ENCODE measurements at places on chromosomes 2 and 18.

DNA sequence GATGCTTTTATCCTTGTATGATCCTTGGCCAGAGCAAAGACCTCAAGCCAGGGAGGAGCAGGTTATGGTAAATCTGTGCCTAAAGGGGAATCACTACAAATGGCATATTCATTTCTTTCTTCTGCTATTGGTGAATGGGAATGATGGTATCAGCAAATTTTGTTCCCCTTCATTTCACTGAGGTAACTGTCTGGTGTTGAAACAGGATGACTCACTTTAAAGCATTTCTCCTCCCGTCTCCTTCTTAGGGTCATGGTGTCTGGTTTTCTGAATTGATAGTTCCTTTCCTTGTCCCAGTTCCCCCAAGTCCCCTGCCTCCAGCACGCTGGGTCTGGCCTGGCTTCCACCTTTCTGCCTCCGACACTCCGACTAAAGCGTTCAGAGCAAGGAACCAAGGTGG is 109.2 kb downstream of the MREG start:
- no peak for DNase-seq

DNA sequence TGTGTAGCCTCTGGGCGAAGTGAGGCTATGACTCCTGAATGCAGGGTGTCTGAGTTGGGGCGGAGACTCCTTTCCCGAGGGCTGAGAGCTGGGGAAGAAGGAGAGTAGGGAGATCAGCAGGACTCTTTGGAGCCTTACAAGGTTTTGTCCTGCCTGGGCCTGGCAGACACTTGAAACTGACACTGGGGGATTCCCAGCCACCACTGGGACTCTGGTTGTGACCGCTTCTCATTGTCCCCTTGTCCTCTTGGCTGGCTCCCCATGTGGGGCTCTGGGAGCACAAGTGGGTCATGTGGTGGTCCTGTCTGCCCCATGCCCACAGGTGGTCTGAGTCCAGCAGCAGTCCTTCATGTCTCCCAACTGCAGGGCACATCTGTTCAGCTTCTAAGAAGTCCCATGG is 78.2 kb upstream of the MGAT4A start:
- no peak for DNase-seq

DNA sequence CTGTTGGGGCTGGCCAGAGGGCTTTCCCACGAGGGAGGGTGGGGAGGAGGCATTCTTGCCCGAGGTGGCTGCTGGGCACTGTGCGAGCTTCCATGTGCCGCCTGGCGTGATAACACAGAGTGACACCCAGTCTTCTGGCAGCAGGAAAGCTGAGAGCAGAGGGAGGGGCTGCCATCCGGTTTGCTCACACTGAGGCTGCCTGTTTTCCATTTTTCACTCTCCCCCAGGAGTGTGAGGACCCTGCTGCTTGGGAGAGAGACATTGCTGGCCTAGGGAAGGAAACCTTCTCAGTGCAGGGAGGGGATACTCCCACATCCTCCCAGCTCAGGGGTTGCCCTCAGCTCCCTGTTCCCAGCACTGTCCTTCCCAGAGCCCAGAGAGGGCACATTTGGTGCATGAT is 73.1 kb downstream of the INHBB start:
- no peak for DNase-seq

DNA sequence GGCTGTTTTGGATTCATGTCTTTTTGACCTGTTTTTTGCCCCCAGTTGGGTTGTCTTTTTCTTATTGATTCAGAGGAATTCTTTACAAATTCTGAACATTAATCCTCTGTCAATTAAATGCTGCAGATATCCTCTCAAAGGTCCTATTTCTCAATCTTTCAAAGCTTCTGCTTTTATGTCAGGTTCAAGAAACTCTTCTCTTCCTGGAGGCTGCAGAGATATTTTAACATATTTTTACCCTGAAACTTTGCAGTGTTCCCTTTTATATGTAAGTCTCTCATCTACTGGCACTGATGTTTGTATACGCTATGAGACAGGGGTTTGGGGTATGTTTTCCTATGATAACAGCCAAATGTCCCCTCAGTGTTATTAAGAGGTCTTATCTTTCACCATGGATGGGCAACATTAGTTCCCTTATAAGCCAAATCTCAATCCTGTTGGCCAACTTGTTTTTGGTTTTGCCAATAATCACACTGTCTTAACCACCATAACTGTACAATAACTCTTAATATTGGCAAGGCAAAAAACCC is 159.3 kb downstream of the HDAC4 start:
- no peak for DNase-seq

GRCh38 chr2:7333189-7333765 is 416.1 kb downstream of the RNF144A start:
- DNase-seq, result no peak

- no peak for DNase-seq
Observed at GRCh38 chr2:173307293-173307692, 47.4 kb upstream of the CDCA7 start.

DNA sequence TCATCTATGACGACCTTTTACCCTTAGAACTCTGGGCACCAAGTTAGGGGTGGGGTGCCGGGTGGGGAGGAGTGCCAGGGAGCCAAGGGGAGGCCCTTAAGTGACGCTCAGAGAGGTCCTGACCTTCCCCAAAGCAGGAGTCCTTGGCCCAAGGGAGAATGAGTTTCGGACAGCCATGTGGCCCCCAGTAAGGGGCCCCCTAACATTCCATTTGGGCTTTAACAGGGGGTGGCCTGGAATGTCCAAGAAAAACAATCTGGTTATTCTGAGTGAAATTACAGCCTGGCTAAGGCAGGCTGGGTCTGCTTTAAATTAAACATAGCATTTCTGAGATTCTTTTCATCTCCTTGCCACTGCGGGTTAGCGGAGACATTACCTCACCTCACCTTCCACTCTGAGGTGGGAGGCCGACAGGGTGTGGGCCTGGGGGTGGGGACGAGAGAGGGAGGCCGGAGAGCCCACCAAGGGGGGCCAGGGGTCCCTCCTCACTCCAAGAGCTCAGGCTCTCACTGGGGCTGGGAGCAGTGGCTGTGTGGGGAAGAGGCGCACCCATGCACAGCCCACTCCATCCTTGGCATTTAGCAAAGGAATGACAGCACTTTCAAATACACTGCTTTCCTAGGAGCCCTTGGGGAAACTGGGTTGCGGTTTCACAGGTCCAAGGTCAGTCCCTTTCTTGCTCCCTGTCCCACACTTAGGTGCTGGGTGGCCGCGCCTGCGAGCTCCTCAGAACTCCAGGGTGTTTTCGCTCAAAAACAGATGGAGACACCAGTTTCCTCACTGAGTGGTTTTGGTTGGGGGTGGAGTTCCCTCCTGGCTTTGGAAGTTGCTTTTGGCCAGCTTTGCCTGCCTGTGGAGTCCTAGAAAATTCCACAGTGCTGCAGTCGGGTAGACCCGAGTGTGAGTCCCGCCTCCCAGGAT is 107.4 kb downstream of the POLR1A start:
- DNase-seq, result no peak

DNA sequence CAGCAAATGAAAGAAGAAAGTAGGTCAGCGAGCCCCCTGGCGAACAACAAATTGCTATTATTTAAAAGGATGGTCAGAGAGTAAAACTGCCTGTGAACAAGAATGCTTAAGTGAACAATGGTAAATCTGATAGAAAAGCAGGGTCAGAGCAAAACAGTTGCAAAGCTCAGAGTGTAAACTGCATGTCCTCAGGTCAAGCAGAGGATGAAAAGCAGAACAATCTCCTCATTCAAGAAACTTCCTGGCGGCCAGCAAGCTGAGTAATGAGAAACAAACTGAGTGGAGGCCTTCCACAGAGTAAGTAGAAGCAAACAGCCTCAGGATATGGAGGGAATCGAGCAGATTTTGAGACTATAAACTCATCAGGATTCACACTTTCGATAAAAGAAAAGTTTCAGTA is 117.9 kb downstream of the PPP1R1C start:
- DNase-seq, result no peak

GRCh38 chr2:206856513-206856912 is 82.8 kb upstream of the CPO start:
- no peak for DNase-seq

DNA sequence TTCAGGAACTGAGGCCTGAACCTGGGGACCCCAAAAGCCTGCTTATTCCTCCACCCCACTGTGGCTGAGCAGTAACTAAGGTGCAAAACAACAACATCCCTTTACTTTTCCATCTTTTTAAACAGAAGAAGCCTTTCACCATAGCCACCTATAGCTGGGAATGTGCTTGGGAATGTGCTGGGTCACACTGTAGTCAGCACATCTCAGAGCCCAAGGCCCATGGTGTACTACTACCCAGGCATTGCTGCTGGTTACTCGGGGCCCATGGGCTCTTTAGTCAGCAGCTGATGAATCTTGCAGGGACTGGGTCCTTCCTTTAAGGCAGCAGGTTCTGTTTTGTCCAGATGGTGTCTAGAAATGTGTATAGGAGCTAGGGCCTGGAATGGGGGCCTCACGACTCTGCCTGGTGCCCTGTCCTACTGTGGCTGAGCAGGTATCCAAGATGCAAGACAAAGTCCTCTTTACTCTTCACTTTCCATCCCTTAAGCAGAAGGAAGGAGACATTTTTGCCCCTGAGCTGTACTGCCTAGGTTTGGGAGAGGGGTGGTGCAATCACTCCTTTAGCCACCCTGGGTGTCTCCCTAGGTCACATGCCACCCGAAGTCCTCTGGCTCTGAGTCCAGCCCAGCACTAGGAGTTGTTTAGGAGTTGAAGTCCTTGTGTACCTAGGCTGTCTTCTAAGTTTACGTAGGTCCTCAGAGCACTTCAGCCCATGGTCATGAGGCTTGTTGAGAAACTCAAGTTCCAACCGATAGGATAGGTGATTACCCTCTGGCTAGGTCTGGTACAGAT is 70.1 kb downstream of the OXER1 start:
- DNase-seq, result no peak

DNA sequence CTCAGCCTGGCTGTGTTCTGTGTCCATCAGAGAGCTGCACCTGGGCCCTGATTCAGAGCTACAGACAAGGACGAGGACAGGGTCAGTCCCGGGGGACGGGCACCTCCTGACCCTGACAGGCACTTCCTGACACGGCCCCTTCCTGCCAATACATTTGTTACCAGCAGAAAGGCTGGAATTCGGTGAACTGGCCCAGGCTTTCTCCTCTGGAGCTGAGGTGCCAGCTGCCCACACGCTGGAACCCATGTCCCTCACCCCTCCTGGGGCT is 12.3 kb upstream of the ZNF519 start:
- DNase-seq, result no peak

GRCh38 chr2:192162392-192163042 is 32.2 kb downstream of the TMEFF2 start:
- no peak for DNase-seq

- no peak for DNase-seq
Observed at GRCh38 chr18:57816208-57816954, 13.3 kb upstream of the ATP8B1 start.

DNA sequence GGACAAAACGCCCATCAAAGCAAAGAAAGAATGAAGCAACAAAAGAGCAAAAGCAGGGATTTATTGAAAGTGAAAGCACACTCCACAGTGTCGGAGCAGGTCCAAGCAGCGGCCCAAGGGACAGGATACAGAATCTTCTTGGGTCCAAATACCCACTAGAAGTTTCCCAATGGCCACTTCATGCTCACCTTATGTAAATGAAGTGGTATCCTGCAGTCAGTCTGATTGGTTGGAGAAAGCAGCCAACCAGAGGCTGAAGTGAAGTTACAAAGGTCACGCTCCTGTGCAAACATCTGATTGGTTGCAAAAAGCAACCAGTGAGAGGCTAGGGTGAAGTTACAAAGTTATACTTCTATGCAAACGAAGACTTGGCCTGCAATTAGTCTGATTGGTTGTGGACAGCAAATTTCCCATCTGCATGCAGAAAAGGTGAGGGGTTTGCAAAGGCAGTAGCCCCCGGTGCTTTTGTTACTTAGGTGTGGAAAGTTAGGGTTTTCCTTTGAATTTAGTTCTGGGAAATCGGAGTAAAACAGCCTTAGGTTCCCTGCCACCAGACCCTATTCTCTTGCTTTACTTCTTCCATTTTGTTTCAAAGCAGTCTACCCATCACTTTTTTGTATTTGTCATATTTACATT is 12.9 kb downstream of the DUSP19 start:
- DNase-seq, result no peak

DNA sequence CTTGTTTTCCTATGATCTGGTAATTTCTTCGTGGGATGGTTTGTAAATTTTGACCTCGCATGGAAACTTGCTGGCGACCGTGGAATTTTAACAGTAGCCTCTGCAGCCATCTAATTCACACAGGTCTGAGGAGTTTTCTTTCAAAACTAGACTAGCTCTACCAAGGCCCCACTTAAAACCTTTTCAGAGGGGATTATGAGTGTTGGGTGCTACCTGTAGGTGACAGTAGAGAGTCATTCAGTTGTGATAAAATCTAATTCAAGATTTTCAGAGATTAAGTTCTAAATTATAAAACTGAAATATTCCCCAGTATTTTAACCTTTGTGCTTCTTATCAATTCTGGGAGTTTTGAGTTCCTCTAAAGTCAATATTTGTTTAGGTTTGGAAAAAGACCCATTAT is 31.0 kb downstream of the THSD7B start:
- DNase-seq, result no peak

- DNase-seq, result no peak
Observed at GRCh38 chr2:226726546-226726945, 73.1 kb downstream of the IRS1 start.

- DNase-seq, result no peak
Observed at GRCh38 chr2:231007286-231008098, 11.6 kb downstream of the SPATA3 start.

DNA sequence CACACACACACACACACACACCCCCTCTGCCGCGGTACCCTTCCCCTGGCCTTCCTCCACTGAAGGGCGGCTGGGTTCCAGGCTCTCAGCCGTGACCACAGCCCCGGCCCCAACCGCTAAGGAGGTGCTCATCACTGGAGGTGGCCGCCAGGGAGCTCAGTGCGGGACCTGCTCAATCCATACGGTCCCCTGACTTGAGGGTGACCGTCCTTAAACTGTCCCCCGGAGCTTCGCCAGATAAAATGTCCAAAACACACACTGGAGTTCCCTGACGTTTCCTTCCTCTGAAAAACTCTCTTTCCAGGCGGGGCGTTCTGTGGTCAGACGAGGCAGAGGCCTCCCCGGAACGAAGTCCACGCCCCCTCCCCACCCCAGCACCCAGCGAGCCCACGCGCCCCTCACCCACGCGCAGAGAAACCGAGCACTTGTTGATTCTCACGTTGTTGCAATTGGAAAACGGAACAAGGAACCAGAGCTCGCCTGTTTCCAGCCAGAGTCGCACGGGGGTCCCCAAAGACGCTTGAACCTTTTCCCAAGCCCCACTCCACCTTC is 1.4 kb downstream of the MBP start:
- DNase-seq, result no peak

- no peak for DNase-seq
Observed at GRCh38 chr2:200235533-200235932, 71.0 kb upstream of the SPATS2L start.

GRCh38 chr2:29033172-29033571 is 41.2 kb downstream of the PCARE start:
- DNase-seq, result no peak

- DNase-seq, result no peak
Observed at GRCh38 chr2:14930441-14930840, 297.9 kb downstream of the LRATD1 start.
